ENCODE measurements at places on chromosomes 16 and 17. TPM values are rescaled to one million over a fixed set of nuclear protein-coding genes. Genes with fewer than 3 reads are reported as not detected.

- DNase-seq: peak; percentile 32
- H3K27ac ChIP-seq: no peak overlapping the region
- peaks cover 14% of the 10 kb centered on the region for H3K36me3 ChIP-seq
- no peak overlapping the region for H3K4me3 ChIP-seq
- peaks cover 20% of the 10 kb centered on the region for H3K4me1 ChIP-seq
Observed at GRCh38 chr17:82095777-82096708, 2.0 kb downstream of the FASN start.

- DNase-seq: no peak
- H3K4me3 ChIP-seq: no peak overlapping the region
- no peak overlapping the region for H3K27ac ChIP-seq
- H3K36me3 ChIP-seq: no peaks in the 10 kb centered on the region
- H3K27me3 ChIP-seq: no peaks in the 10 kb centered on the region
Observed at GRCh38 chr17:30211371-30211770, 24.1 kb downstream of the SLC6A4 start.

- no peak overlapping the region for H3K4me3 ChIP-seq
- peaks cover 38% of the 10 kb centered on the region for H3K36me3 ChIP-seq
- H3K27me3 ChIP-seq: no peaks in the 10 kb centered on the region
- no peak overlapping the region for H3K27ac ChIP-seq
- no peak for DNase-seq
- no peaks in the 10 kb centered on the region for H3K4me1 ChIP-seq
Observed at GRCh38 chr17:1009229-1010085, 12.5 kb downstream of the TIMM22 start.

DNA sequence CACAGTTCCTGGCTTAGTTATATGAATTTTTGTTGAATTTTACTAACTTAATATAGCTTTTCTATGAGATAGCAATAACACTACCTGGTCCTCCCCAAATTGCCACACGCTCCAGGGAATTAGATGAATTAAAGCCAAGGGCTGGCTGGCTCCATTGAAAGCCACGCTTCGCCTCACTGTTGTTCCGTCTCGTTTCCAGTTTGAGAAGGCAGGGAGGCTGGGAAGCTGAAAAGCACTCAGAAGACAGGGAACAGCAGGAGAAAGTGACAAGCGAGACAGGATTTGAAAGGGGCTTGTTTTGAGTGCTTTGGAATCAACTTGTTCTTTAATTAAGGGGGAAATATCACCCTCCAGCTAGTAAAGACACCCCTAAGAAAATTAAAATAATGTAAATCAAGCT lies 425.3 kb downstream of the CA10 start:
- no peaks in the 10 kb centered on the region for H3K36me3 ChIP-seq
- H3K4me3 ChIP-seq: no peak overlapping the region
- no peak overlapping the region for H3K27ac ChIP-seq
- no peak for DNase-seq
- H3K4me1 ChIP-seq: no peaks in the 10 kb centered on the region
- no peaks in the 10 kb centered on the region for H3K27me3 ChIP-seq

SNN gene
- 16.1 TPM for polyA plus RNA-seq

ATP2C2 gene
- polyA plus RNA-seq: not detected
